GM20000 (cell line): ENCODE measurements at places on chromosomes 16 and 17.
A peak's percentile ranks its signal among the peaks of the same experiment; 100 is the strongest.

DNA sequence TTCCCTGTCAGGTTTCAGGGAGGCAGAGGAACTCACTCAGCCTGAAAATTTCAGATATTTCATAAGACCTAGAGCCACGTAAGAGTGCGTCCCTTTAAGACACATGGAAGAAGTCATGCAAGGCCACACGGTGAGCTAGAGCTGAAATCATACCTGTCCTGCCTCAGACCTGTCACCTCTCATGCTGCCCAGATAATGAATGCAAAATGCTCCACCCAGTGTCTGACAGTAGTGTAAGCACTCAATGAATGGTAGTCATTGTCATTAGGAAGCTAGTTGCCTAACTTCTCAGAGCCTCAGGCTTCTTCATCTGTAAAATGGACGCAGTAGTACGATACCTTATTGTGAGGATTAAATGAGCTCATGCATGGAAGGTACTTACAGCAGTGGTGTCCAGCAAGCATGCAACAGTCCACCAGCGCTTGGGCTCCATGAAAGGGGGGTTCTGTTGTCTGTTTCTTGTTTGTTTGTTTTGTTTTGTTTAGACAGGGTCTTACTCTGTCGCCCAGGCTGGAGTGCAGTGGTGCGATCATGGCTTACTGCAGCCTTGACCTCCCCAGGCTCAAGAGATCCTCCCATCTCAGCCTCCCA lies 60.7 kb downstream of the WSB1 start:
- peak; percentile 56 for DNase-seq

GRCh38 chr17:55168958-55169687 lies 95.6 kb upstream of the HLF start:
- DNase-seq = peak; percentile 51

GRCh38 chr16:76535-77272 lies 1.3 kb upstream of the MPG start:
- peak; percentile 71 for DNase-seq

GRCh38 chr16:57656342-57656955 lies 11.7 kb upstream of the ADGRG3 start:
- DNase-seq = no peak

- DNase-seq = no peak
These were observed 82.9 kb downstream of the LMF1 start for GRCh38 chr16:887846-888245.

DNA sequence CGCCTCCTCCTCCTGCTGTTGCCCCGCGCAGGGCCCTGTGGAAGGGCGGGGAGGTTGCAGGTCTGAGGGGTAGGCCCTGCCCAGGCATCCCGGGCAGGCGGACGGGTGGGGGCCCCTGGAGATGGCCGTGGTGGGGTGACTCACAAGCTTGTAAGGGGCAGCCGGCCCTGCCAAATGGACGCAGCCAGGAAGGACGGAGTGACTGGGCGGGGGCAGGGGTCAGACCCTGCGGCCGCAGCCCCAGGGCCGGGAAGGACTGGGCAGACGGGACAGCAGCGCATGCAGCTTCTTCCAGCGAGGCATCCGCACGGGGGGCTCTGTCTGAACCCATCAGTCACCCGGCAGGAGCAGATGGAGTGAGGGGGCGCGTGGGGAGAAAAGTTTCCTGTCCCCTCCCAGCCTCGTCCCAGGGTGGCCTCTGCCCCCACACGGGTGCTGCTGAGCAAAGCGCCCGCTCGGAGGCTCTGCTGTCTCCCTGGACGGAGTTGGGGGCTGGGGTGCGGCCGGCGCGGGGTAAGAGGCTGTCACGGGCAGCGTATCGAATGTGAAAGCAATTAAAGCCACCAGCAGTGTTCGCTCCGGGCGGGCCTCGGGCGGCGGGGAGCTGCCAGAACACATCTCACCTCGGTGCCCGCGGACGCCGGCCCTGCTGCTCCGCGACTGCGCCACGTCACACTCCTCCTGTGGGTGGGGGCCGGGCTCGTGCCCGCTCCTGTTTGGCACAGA lies 5.4 kb upstream of the PRR35 start:
- no peak for DNase-seq

DNA sequence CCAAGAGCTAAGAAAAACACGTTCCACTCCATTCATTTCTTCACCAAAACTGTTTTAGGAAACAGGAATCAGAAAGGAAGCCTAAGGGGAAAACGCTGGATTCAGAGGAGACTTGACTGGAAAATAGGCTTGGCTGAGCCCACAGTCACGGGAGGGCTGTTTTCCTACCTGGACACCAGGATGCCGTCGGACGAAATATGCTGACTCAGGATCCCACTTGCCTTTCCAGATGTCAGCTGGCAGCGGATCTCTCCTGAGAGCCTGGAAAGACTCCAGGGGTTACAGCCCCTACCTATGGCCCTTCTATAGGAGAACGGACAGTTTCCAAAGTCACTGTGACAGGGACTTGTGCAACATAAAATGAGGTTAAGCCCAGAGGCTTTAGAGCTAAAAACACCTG lies 245.1 kb downstream of the C16orf95 start:
- no peak for DNase-seq

DNA sequence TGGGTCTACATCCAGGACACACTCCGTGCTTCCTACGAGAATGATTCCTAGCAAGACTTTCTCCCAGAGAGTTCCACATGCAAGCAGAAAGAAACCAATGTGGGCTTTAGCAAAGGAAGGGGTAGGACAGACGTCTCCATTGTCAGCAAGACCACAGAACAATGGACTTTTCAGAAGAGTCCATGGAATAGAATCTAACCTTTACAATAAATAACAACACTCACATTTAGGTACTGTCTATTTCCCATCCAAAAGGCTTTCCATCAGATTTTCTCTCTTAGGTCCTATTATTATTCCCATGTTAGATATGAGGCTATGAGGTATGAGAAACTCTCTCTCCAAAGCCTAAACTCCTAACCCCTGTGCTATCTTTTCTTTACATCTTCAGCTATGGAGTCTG lies 360.9 kb downstream of the GRIN2A start:
- no peak for DNase-seq
